ENCODE measurements at places on chromosomes 6 and 20. TPM values are rescaled to one million over a fixed set of nuclear protein-coding genes. Genes with fewer than 3 reads are reported as not detected.

- no peaks in the 10 kb centered on the region for H3K4me1 ChIP-seq
- no peak overlapping the region for H3K27ac ChIP-seq
- no peaks in the 10 kb centered on the region for H3K27me3 ChIP-seq
- H3K4me3 ChIP-seq = no peak overlapping the region
- peaks cover 11% of the 10 kb centered on the region for H3K36me3 ChIP-seq
Measured at GRCh38 chr6:24537771-24538385, 43.1 kb downstream of the ALDH5A1 start.

Gene FAM184A
- 7.0 TPM for total RNA-seq

- no peak for DNase-seq
- H3K27ac ChIP-seq = no peak overlapping the region
- H3K27me3 ChIP-seq = no peaks in the 10 kb centered on the region
- no peaks in the 10 kb centered on the region for H3K36me3 ChIP-seq
- no peak overlapping the region for H3K4me3 ChIP-seq
Measured at GRCh38 chr6:70524721-70525286, 41.9 kb upstream of the SDHAF4 start.

DNA sequence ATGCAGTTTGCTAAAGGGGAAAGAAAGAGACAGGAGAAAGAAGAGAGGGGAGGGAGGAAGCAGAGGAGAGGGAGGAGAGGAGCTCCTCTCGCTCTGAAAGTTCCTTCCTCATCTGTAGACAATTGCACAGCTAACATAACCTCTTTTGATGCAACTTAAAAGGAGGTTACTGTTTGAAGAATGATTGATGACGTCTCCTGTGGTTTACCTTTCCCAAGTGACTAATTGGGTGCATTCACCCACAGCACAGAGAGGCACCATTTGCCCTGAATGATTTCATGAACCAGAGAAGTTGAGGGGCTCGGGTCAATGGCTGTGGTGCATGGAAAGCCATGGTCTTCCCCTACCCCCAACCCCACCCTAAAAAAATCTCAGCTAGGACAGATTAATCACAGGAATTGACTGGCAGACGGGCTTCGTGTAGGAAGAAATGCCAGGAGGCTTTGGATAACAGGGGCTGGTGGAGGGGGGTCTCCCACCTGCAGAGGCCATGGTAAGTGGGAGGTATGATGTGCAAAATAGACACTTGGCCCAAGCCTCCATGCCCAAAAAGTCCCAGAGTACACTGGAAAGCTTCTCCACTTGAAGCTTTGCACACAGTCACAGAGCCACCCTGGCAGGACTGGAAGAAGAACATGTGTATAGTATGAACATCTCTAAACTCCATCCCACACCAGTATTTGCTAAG lies 213.7 kb downstream of the ANKRD60 start:
- peaks cover 4% of the 10 kb centered on the region for H3K27me3 ChIP-seq
- peaks cover 29% of the 10 kb centered on the region for H3K4me1 ChIP-seq
- H3K36me3 ChIP-seq = no peaks in the 10 kb centered on the region
- DNase-seq = no peak
- H3K27ac ChIP-seq = no peak overlapping the region

DNA sequence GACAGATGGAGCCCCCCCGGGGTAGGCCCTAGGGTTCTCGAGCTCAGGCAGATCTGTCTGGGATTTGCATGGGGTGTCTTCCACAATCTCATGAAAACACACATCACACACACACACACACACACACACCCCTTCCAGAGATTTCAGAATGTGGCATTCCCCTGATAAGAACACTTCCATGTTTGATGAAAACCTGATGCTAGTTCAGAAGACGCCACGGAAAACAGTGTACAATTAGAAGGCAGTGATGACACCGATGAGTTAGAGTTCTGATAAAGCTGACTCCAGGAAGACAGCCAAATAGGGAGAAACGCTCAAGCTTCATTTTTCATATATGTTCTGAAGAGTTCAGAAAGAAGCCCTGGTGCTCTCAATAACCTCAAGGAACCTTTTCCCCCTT lies 438.7 kb upstream of the JARID2 start:
- H3K27ac ChIP-seq = no peak overlapping the region
- H3K36me3 ChIP-seq = no peaks in the 10 kb centered on the region
- H3K27me3 ChIP-seq = no peaks in the 10 kb centered on the region
- DNase-seq = no peak

GRCh38 chr20:1299522-1299921 lies 29.4 kb downstream of the SDCBP2 start:
- H3K27ac ChIP-seq = no peak overlapping the region
- peaks cover 3% of the 10 kb centered on the region for H3K4me1 ChIP-seq
- H3K36me3 ChIP-seq = peaks cover 5% of the 10 kb centered on the region
- no peak overlapping the region for H3K4me3 ChIP-seq
- no peak for DNase-seq

Gene PRPH2
- 5.3 TPM for total RNA-seq

Gene C6orf132
- total RNA-seq = 0.53 TPM

Gene TPX2
- total RNA-seq = 21.9 TPM

DNA sequence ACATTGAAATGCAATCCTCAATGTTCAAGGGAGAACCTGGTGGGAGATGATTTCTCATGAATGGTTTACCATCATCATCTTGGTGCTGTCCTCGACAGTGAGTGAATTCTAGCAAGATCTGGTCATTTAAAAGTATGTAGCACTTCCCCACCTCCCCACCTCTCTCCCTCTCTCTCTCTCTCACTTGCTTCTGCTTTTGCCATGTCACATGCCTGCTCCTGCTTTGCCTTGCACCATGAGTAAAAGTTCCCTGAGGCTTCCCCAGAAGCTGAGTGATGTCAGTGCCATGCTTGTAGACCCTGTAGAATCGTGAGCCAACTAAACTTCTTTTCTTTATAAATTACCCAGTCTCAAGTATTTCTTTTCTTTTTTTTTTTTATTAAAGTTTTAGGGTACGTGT lies 60.5 kb downstream of the DST start:
- H3K27me3 ChIP-seq = no peaks in the 10 kb centered on the region
- no peak for DNase-seq
- peaks cover 3% of the 10 kb centered on the region for H3K36me3 ChIP-seq
- no peaks in the 10 kb centered on the region for H3K4me1 ChIP-seq

Gene PRRT1
- total RNA-seq = 0.18 TPM

DNA sequence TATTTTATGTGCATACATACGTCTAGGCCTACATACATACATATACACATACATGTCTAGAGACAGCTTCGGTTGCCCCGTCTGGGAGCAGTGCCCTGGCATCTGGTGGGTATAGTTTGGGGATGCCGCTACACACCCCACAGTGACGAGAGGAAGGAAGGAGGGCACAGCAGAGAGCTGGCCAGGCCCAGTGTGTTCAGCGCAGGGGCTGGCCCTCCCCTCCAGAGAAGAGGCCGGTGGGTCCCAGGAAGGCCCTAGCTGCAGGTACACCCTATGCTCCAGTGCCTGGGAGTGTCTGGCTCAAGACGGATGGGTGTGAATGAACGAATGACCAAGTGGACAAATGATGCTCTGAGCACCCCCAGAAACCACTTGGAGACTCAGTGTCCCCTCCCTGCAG lies 284.6 kb downstream of the CDH4 start:
- no peak for DNase-seq
- H3K4me3 ChIP-seq = no peak overlapping the region
- H3K27ac ChIP-seq = no peak overlapping the region
- no peaks in the 10 kb centered on the region for H3K4me1 ChIP-seq
- H3K27me3 ChIP-seq = no peaks in the 10 kb centered on the region
- no peaks in the 10 kb centered on the region for H3K36me3 ChIP-seq

GRCh38 chr20:44032583-44033331 lies 118.1 kb downstream of the TOX2 start:
- no peak overlapping the region for H3K4me3 ChIP-seq
- H3K27ac ChIP-seq = no peak overlapping the region
- H3K27me3 ChIP-seq = peaks cover 12% of the 10 kb centered on the region
- H3K36me3 ChIP-seq = no peaks in the 10 kb centered on the region
- no peak for DNase-seq
- peaks cover 4% of the 10 kb centered on the region for H3K4me1 ChIP-seq

DNA sequence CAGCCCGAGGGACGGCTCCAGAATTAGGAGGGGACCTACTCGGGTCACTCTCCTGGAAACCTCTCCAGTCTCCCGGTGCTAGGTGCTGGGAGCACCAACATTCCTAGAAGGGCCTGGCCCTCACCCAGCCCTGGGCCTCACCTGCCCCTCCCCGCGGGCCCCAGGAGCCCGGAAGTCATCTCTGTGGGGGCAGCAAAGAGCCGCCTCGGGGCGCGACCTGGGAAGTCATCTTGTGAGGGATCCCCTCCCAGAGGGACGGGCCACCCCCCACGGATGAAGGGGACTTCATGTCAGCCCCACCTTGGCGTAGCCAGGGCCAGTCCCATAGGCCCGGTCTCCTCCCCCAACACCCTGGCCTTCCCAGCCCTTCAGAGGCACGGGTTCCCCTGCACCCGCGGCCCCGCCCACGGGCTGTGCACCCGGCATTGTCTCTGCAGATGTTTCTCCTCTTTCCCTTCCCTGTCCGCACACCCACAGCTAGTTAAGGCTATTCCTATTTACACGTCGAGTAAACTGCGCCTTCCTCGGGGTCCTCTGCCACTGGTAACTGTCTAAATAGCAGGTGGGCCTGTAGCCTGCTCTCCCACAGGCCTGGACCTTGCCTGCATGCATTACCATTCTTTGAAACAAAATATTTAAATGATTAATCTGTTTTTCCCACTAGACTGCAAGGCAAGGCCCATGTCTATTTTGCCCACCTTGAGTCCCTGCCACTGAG lies 896 bp upstream of the RNASET2 start:
- peaks cover 18% of the 10 kb centered on the region for H3K4me1 ChIP-seq
- H3K27me3 ChIP-seq = peaks cover 2% of the 10 kb centered on the region
- peaks cover 2% of the 10 kb centered on the region for H3K36me3 ChIP-seq

GRCh38 chr6:167547751-167548150 lies 222.9 kb downstream of the TTLL2 start:
- no peak overlapping the region for H3K4me3 ChIP-seq
- peak overlapping the region; percentile 11 for H3K27ac ChIP-seq
- peaks cover 52% of the 10 kb centered on the region for H3K4me1 ChIP-seq
- peak; percentile 75 for DNase-seq

Gene SLC12A5
- total RNA-seq = 0.13 TPM

Gene ILRUN
- total RNA-seq = 46.9 TPM

DNA sequence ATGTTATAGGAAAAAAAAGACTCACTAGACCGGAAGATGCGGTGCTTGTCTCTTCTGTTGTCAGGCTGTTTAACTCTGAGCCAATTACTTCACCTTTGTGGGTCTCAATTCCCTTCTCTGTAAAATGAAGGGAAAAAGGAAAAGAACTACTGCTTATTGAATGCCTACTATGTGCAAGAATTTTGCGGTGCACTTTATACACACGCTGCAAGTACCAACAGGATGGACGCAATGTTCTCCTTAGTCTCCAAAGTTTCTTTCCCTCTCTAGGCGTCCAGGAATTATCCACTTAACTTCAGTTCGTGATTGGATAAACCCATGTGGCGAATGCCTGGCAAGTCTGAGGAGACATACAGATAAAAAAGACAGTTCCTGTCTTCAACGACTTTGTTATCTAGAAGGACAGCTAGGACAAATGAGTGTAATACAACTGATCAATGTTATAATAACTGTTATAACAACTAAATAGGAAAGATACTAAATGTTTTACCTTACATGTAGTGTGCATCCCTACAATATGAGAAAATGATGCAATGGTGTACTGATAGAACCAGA lies 69.0 kb upstream of the JARID2 start:
- no peaks in the 10 kb centered on the region for H3K4me1 ChIP-seq
- no peak for DNase-seq
- H3K4me3 ChIP-seq = no peak overlapping the region

Gene CAP2
- 56.3 TPM for total RNA-seq

Gene DACT2
- total RNA-seq = 2.0 TPM

DNA sequence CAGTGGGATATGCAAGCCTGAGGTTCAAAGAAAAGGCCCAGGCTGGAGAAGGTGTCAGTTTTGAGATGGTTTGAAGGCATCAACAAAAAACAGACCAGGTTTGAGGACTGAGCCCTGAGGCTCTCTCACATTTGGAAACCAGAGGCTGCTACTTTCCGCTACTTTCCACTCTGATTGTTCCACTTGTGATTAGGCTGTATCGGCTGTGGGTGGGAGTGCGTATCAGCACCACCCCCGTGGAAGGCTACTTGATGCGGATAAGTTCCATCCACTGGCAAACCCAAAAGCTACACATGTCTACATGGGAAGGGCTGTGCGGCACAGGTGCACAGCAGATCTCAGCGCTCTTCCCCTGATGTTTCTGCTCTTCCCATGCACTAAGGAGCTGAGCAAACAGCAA lies 198.7 kb downstream of the GMPR start:
- no peaks in the 10 kb centered on the region for H3K36me3 ChIP-seq
- no peak overlapping the region for H3K27ac ChIP-seq
- H3K27me3 ChIP-seq = no peaks in the 10 kb centered on the region

Gene TMEM244
- 0.22 TPM for total RNA-seq

- H3K27ac ChIP-seq = no peak overlapping the region
- H3K36me3 ChIP-seq = no peaks in the 10 kb centered on the region
- H3K27me3 ChIP-seq = no peaks in the 10 kb centered on the region
- no peak overlapping the region for H3K4me3 ChIP-seq
- peaks cover 8% of the 10 kb centered on the region for H3K4me1 ChIP-seq
Measured at GRCh38 chr6:25064006-25064405, 128.2 kb upstream of the RIPOR2 start.

Gene HLA-DMB
- 5.6 TPM for total RNA-seq

Gene OSTM1
- 16.5 TPM for total RNA-seq

- peaks cover 9% of the 10 kb centered on the region for H3K36me3 ChIP-seq
- H3K4me3 ChIP-seq = no peak overlapping the region
- DNase-seq = no peak
- H3K27ac ChIP-seq = no peak overlapping the region
- no peaks in the 10 kb centered on the region for H3K4me1 ChIP-seq
- H3K27me3 ChIP-seq = no peaks in the 10 kb centered on the region
Measured at GRCh38 chr6:166516251-166516884, 70.1 kb downstream of the RAMACL start.

- H3K36me3 ChIP-seq = no peaks in the 10 kb centered on the region
- DNase-seq = no peak
- H3K27ac ChIP-seq = no peak overlapping the region
- H3K4me3 ChIP-seq = no peak overlapping the region
Measured at GRCh38 chr20:38211200-38212097, 46.4 kb upstream of the TGM2 start.

DNA sequence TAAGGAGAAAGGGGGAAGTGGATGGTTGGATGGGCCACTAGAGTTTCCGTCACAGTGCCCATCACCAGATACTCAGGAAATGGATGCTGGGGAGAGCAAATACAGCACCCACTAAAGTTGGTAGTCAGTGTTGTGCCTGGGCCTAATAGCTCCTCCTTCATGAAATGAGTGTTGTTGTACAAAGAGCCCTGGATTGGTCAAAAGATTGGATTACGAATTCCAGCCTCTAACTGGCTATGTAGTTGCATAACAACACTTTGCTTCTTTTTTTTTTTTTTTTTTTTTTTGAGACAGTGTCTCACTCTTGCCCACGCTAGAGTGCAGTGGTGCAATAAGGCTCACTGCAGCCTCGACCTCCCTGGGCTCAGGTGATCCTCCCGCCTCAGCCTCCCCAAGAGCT lies 27.4 kb downstream of the KCNG1 start:
- H3K4me1 ChIP-seq = no peaks in the 10 kb centered on the region
- peaks cover 18% of the 10 kb centered on the region for H3K27me3 ChIP-seq
- DNase-seq = no peak
- H3K4me3 ChIP-seq = no peak overlapping the region
- no peaks in the 10 kb centered on the region for H3K36me3 ChIP-seq

Gene RCAN2
- 2.2 TPM for total RNA-seq

All from muscle of leg (tissue), 16 donors.